ENCODE measurements at places on chromosomes 1 and 21. TPM values are rescaled to one million over a fixed set of nuclear protein-coding genes. Genes with fewer than 3 reads are reported as not detected.

DNA sequence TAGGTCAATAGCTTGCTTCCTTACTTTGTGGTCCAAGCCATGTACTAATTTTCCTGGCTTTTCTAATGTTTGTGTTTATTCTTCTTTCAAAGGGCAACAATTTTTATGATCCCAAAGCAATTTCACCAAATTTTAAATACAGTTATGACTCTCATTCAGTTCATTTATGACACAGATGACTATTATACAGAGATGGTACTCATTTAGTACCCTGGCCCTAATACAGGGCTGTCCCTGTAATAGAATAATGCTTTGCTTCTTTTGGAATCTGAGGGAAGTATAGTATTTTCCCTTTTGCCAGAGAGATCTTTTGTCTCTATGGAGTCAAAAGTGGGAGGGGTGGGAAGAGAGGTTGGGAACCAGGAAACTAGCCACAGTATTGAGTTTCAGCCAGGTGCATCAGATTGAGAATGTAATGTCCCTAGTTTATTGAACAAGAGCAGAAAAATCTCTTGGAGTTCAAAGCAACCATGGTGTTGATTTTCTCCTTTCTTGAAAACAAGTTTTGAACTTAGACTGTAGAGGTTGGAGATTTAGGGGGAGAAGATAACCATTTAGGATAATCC, 20.4 kb downstream of the DENND2D start:
- no peak for DNase-seq

GRCh38 chr1:941015-941587, 17.4 kb downstream of the SAMD11 start:
- DNase-seq = no peak

DNA sequence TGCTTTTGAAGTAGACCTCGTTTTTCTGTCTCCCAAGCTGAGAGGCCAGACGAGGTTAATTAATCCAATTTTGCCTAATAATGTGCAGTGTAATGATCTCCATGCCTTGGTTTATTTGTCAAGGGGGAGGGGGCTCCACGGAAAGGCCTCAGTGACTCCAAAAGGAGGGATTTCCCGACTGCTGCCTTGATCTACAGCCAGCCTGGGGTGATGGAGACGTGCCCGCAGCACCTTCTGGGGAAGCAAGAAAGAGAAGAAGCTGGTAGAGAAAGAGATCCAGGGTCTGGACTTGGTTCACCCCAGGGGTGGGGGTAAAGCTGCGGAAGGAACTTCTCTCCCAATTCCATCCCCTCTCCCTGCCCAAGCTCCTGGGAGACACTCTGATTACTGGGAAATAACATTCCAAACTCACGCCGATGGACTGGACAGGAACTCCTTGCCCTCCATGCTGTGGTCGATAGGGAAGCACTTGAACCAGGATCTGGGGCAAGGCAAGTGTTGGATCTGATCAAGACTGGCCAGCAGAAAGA, 44.1 kb upstream of the SIM2 start:
- no peak for DNase-seq

- DNase-seq = no peak
These were observed 32.7 kb downstream of the C1orf21 start for GRCh38 chr1:184419350-184420161.

Gene GPR157
- total RNA-seq = 6.0 TPM

GRCh38 chr1:58782178-58783089, 1.4 kb downstream of the JUN start:
- DNase-seq = peak; percentile 63

GRCh38 chr1:110760321-110760720, 85.6 kb upstream of the KCNA3 start:
- no peak for DNase-seq

GRCh38 chr1:89989799-89990198, 5.1 kb upstream of the ZNF326 start:
- no peak for DNase-seq

- no peak for DNase-seq
These were observed 846.2 kb downstream of the ADGRL2 start for GRCh38 chr1:82646888-82647287.

Gene HFM1
- total RNA-seq = 3.4 TPM

DNA sequence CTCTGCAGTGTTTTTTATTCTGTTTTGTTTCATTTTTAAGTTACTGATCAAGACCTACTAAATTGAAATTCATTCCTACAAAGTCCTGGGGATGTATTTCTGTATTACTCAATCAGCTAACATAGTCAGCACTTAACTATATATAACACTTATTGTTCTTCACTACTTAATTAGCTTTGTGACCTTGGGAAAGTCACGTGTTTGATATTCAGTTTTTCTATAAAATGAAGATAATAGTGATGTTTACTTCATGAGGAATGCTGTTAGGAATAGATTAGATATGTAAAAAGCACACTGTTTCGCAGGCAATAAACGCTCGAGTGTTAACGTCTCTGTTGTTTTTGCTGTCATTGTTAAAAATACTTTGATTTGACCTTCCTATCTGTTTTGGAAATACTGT, 44.6 kb downstream of the CTTNBP2NL start:
- DNase-seq = no peak

GRCh38 chr1:22414244-22414751, 37.4 kb upstream of the ZBTB40 start:
- no peak for DNase-seq

DNA sequence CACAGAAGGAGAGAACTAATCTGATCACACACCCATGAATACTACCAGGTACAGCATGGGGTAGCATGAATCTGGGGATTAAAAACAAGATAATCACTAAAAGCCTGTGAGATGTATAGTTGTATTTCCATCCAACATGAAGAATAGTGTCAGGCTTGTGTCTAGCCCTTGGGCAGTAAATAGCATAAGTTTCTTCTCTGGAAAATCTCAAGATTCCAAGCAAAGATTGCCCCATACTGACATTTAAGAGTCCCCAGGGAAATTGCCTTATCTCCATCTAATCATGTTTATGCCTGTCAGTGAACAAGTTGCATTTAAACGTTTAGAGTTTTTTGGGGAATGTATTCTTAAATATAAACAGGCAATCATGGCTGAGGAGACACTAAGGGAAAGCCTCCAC, 109.2 kb upstream of the SERTAD4 start:
- DNase-seq = no peak

DNA sequence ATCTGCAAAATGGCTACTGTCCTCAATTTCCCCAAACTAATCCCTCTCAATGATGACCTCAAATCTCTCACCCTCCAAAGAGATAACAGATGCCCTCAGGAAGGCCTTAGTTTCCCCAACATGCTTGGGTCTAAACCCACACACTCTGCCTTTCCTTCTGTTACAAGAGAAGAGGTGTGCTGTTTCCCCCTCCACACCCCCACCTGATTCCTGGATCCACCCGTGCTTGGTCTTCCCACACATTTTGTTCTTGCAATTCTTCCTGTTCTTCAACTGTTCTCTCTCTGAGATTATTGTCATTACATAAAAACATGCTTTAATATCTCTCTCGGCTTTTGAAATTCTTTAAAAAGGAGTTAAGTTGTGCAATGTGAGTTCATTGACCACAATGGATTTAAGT, 5.7 kb upstream of the CBR3 start:
- no peak for DNase-seq

DNA sequence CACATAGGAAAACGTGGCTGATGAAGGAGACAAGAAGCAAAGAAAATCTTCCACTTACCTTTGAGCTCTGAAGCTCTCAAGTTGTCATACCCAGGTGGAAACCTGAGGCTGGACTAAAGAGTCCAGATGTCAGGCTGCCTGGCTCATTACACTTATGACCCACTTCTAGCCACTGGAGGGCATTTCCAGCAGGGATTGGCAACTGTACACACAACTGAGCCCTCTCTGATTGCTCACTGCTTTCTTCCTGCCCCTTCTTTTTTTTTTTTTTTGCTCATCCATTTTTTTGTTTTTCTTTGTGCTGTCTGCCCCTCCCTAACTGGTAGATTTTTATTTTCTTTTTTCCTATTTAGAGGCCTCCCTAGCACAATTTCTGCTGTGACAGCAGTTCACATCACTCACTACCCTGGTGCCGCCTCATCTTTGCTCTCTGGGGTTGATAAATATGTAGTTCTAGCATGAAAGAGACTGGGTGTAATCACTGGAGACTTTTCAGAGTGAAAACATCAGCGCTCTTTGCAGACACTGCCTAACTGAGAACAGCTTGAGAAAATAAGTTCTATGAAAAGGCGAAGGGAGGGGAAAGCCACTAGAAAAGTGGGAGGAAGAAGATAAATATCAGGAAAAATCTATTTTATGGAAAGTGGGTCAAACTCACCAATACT, 334.5 kb downstream of the NUF2 start:
- DNase-seq = no peak

DNA sequence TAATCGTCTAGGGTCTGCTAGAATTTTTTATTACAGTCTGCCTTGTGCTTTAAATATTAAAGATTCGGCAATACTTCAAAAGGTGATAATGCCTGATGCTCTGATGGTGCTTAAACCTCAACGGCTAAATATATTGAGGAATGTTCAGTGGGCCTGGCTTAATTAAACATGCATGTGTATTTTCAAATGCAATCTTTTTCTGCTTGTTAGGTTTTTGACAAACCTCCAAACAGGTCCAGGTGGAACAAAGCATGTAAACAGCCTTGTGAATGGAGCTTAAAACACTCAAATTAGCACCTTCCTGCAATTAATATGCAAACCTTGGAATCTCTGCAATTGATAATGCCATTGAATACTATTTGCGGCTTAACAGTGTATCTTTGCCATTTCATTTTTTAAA, 334.9 kb downstream of the BARHL2 start:
- no peak for DNase-seq

- DNase-seq = peak; percentile 14
These were observed 504 bp downstream of the SCCPDH start for GRCh38 chr1:246724731-246725095.

Gene LSS
- total RNA-seq = 101 TPM

Gene MPL
- 0.15 TPM for total RNA-seq

DNA sequence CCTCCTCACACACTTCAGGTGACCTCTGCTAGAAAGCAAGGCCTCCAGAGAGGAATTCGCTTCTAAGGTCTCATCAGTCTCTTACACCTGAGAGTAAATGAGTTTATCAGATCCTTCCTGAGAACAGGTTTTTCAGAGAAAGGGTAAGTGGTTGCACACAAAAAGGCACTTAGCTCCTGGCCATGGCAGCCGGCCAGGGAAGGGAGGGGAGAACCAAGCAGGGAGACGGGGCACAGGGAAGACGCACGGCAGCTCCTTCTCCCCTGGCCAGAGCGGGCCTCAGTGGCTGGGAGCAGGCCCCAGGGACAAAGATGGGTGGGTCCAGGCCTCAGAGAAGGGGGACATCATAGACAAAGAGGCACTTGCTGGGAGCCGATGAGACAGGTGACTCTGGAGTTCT, 3.6 kb upstream of the TNNT2 start:
- DNase-seq = no peak

DNA sequence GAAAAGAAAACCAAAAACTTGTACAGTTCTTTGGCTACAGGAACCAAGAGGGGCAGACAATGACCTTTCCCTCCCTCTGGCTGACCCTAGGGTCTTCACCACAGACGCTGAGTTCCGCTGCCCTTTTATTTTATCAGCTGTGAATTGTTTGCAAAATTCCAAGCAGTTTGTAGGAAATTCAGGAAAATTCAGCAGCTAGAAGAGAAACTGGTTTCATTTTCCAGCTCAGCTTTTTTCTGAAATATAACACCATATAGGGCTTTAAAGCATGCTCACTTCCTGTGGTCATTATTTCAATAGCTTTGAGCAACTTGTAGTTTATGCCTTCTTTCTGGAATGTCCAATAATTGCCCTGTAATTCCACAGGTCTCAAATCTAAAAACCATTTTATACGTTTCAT, 5.5 kb upstream of the PIK3R3 start:
- no peak for DNase-seq

DNA sequence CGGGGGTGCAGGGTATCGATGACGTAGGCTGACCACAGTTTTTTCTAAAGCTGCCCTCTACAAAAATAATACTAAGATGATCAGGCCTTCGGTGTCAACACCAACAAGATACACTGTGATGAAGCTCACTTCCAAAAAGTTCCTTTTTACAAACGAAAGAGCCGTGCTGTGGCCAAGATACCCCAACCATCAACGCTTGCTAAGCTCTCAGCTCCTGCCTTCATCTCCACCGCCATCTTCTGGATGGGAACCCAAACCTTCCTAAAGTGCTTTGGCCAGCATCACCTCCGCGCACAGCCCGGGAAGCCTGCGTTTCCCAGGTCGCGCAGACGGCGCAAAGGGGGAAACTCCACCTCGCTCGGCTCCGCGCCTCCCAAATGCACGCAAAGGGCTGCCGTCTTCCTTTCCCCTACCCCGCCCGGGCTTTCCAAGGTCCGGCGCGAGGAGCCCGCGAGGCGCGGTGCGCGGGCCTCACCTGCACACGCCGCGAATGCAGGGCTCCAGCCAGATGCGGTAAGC, 541 bp downstream of the USP48 start:
- DNase-seq = no peak

DNA sequence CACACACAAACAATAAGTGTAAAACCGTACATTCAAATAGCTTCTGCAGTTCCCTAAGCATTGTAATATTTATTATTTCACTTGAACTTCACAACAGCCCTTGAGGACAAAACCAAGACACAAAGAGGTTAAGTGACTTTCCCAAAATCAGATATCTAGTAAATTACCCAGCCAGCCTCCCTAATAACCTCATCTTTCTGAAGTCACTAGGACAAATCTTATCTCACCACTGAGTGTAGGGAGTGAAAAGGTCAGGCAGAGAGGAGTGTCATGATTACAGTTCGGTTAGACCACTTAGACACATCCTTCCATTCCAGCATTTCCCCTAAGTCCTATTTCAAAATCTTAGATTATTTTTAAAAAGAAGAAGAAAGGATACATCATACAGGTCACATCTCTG, 377.3 kb upstream of the NFIA start:
- DNase-seq = no peak

DNA sequence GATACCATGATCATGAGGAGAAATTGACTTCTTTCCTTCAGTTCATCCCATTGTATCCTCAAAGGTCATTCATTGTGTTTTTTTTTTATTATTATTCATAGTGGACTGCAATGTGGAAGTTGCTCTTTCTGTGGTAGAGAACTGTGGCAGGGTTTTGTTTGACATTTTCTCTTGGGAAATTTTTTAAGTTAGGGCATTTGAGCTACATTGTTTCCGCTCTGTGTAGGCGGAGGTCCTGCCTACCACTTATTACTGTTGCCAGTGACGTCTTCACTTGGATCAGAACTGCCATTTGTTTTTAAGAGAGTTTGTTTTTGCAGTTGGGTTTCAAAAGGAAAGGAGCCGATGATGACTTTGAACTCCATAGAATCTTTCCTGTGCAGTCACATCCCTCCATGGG, 287.4 kb upstream of the FMN2 start:
- no peak for DNase-seq

Gene BRINP3
- 0.28 TPM for total RNA-seq
